ENCODE measurements at places on chromosomes 2 and 18.

GRCh38 chr2:170227951-170228350, 50.0 kb downstream of the MYO3B start:
- DNase-seq = no peak

DNA sequence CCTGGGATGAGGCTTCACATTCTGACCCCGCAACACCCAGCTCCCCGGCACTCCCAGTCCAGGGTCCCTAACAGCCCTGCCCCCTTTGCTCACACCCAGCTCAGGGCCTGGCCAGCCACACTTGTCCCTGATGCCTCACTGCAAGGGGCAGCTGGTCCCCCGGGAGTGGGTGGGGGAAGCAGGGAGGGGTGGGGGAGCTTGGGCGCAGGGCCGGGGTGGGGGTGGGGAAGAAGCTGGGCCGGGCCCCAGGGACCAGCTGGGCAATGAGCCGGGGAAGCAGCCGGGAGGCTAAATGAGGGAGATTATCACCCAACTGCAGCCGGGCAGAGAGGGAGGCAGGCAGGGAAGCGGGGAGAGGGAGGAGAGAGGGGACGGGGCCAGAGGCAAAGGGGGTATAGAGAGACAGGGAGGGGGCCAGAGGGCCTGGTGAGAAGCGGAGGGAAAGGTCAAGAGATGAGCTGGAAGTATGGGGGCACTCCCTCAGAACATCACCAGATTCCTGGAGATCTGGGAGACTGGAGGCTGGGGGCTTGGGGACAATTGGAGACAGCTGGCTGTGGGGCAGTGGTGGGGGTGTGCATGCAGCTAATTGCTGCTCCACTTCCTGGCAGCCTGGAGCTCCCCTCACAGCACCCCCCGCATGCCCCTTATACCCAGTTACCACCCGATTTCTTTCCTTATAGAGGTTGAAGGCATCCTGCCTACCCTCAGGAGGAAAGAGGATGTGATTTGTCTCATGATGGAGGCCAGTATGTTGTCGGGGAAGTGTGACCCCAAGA, 2.5 kb upstream of the ASIC4 start:
- no peak for DNase-seq

DNA sequence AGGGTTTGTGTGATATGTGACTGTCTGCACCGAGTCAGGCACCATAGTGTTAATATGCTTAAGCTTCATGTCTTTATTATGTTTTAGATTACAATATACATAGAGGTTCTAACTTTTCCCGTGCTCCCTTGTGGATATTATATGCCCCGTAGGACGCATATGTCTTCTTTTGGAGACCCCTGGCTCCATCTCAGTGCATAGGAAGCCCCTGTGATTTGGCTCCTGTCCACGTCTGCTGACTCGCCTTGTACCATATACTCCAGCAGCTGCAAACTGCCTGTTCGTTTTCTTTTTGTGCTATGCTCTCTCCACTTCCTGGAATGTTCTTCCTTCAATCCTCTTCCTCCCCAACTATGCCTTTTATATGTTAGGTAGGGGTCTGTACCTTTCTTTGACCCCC, 110.9 kb downstream of the PTRHD1 start:
- DNase-seq = no peak

- DNase-seq = no peak
Measured at GRCh38 chr18:69787825-69788547, 159.7 kb downstream of the CD226 start.

DNA sequence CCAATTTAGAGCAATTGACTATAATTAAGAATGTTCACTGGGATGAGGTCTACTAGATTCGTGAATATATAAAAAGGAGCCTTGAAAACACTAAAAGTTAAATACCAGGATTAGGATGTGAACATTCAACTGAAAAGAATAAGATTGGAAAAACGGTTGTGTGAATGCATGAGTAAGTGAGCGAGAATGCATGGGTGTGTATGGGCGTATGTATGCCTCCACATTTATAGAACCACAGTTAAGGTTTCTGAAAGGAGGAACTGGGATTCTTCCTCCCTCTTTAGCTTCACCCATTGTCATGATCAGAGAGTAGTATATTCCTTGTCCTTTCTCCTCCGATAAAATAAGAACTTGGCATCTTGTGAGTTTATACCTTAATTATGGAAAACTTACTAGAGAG, 151.1 kb upstream of the UBE2E3 start:
- DNase-seq = no peak
